Activated CD4-positive, alpha-beta T cell treated with anti-CD3 and anti-CD28 coated beads for 24 hours (primary cell): ENCODE measurements at places on chromosomes 4 and X.

- DNase-seq, result no peak
Observed at GRCh38 chr4:139921429-139922184, 232.4 kb downstream of the MAML3 start.

GRCh38 chr4:101989551-101989950, 199.0 kb downstream of the BANK1 start:
- DNase-seq, result no peak

- DNase-seq, result no peak
Observed at GRCh38 chr4:83709627-83710026, 173.7 kb downstream of the GPAT3 start.

GRCh38 chrX:39896951-39897740, 200.6 kb downstream of the BCOR start:
- DNase-seq, result no peak

DNA sequence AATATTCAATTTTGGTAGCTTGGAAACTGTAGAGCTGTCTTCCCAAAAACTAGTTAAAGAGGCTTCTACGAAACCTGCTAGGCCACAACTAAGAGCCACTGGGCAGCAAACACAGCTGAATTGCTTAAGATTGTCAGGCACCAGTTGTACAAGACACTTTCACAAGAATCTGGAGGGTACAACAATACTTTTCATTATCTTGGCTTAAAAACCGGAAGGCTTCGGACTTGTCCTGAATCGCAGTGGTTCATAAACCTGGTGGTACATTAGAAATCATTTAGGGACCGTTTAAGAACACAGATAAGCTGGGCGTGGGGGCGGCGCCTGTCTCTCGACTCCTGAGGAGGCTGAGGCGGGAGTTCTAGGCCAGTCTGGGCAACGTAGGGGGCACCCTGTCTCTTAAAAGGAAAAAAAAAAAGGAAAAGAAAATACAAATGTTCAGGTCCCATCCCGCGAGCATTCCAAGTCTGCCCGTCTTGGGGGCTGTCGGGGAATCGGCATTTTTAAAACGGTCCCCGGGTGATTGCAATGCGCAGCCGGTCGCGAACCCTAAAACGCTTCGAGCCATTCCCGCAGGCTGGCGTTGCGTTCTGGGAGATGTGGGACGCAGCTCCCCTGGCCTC, 763 bp downstream of the PYURF start:
- peak; percentile 28 for DNase-seq

GRCh38 chr4:76569706-76570105, 134.7 kb downstream of the SHROOM3 start:
- no peak for DNase-seq

DNA sequence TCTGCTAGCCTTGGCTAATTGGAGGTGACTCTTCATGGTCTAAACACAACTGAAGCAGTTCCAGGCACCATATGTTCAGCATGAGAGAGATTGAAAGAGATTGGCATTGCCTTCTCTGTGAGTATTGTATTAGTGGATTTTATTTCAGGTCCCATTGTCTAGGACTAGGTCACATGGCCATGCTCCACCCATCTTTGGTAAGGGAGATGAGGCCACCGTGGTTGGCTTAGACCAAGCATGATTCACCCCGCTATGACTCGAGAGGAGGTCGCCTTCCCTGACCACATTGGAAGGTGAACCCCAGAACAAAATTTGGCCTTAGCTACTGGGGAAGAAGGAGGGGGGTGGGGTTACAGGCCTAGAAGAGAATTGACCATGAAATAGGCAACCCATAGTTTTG, 109.9 kb upstream of the BCOR start:
- no peak for DNase-seq

GRCh38 chr4:134687646-134688628, 486.3 kb upstream of the PABPC4L start:
- DNase-seq, result no peak

- no peak for DNase-seq
Observed at GRCh38 chr4:176726803-176727202, 65.9 kb downstream of the VEGFC start.

GRCh38 chr4:13533670-13534343, 10.5 kb downstream of the NKX3-2 start:
- no peak for DNase-seq

- DNase-seq, result no peak
Observed at GRCh38 chrX:38860106-38861013, 59.1 kb downstream of the MID1IP1 start.

DNA sequence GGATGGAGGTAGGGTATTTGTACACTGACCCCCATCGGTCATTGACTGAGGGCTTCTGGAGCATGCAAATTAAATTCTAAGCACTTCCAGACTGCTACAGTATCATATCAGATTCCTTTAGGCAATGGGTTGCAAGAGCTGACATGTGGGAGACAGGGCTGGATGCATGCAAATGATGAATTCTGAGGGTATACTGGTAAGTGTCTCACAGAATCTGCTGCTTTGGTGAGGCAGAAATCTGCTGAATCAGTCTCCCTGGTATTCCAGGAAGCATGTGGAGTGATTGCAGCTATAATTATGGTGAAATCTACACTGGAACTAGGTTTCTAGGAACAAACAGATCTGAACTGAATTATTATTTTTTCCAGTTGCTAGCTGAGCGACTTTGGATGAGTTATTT, 684.9 kb upstream of the MAGEB2 start:
- DNase-seq, result no peak
